ENCODE measurements at places on chromosomes 5 and 9.

- DNase-seq, result no peak
These were observed 1.2 kb downstream of the UHRF2 start for GRCh38 chr9:6414247-6414641.

DNA sequence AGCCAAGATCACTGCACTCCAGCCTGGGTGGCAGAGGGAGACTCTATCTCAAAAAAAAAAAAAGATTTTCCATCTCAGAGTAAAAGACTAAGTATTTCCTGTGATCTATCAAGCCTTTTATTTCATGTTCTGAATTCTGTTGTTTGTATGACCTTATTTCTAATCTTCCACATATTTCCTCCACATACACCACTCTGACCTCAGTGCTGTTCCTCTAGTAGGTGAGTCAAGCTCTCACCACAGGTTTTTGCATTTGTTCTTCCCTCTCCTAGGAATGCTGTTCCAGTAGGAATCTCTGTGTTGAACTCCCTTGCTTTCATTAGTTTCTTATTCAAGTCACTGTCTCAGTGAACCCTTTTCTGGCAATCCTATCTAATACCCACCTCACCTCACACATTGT is 68.1 kb downstream of the INVS start:
- no peak for DNase-seq

- DNase-seq, result no peak
These were observed 19.9 kb downstream of the TNFSF8 start for GRCh38 chr9:114910541-114910940.

DNA sequence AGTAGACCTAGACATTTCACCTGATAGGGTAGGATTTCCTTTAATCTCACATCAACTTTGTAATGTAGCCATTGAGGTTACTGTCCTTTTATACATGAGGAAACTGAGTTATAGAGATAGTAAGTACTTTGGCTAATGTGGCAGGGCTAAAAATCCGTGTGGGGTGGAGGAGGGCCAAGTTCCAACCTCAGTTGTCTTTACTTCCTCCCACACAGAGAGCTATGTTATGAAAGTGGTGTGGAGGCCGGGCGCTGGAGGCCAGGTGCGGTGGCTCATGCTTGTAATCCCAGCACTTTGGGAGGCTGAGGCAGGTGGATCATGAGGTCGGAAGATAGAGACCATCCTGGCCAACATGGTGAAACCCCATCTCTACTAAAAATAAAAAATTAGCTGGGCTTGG is 173.3 kb downstream of the PALM2AKAP2 start:
- no peak for DNase-seq

DNA sequence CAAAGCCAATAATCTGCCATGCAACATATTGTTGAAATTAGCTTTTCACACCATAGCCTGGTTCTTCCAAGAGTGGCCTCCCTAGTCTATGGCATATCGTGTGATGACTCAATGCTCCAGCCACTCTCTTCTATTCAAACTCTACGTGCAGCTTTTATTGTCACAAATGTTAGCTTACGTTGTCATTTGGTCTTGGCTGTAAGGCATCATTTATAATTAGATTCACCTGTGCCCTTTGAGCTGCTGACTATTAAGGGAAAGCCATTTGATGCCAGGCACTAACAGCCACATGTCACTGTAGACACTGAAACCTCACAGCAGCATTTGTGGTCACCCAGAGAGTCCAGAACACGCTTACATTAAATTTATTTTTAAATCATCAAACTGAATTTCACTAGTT is 66.8 kb downstream of the APBA1 start:
- DNase-seq, result no peak

DNA sequence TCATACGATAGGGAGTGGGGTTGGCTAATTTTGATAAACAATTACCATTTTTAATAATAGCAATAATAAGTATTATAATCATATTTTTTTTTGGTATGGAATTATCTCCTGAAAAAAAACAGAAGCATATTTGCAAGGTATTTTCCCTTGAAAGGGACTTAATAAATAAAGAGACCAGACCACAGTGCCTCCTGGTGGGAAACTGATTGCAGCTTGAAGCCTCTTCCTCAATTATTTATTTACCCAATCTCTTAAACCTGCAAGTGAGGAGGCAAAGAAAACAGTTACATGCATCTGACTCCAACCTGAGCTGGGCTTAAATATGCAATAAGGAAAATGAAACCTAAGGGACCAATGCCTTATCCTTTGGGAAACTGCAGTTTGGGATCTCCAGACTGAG is 388.1 kb upstream of the ACO1 start:
- DNase-seq, result no peak

GRCh38 chr5:97476852-97477534 is 293.9 kb upstream of the RIOK2 start:
- no peak for DNase-seq

DNA sequence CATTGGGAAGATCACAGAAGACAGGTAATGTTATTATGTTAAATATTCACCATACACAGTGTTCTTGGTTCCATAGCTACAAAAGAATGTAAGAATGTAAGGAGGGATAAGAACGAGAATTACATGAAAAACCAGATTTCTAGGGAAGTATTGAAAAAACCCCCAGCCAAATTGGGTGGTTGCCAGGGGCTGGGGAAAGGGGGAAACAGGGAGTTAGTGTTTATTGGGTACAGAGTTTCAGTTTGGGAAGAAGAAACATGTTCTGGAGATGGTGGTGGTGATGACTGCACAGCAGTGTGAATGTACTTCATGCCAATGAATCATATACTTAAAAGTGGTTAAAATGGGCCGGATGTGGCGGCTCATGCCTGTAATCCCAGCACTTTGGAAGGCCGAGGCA is 40.3 kb downstream of the GLRX start:
- no peak for DNase-seq

DNA sequence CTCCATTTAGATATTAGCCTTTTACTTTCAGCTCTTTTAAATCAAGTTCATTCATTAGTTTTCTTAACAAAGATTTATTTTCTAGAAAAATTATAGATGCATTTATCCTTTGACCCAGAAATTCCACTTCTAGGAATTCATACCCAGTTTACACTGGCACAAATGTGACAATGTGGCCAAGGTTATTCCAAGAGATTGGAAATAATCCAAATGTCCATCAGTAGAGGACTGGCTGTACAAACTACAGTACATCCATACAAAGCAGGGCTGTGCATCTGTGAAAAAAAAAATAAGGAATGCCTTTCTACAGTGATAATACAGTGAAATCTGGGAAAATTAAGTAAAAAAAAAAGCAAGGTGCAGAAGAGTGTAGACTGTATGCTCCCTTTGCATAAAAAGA is 149.2 kb downstream of the GABBR2 start:
- no peak for DNase-seq

DNA sequence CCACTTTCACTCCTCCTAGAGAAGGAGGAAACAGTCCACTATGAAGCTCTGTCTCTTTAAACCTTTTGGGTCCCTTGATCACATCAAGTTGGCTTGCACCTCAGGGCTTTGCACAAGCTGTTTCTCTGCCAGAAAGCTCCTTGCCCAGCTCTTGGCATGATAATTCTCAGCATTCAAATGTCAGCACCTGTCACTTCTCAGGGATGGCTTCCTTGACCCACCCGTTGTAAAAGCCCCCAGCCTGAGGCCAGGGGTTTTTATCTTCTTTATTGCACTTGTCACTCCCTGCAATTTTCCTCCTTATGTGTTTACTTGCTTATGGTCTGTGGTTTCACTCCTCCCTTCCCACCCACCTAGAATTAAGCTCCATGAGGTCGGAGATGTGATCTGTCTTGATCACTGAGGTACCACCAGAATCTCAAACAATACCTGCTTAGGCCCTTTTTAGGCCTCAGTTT is 200.7 kb upstream of the TBC1D2 start:
- no peak for DNase-seq

DNA sequence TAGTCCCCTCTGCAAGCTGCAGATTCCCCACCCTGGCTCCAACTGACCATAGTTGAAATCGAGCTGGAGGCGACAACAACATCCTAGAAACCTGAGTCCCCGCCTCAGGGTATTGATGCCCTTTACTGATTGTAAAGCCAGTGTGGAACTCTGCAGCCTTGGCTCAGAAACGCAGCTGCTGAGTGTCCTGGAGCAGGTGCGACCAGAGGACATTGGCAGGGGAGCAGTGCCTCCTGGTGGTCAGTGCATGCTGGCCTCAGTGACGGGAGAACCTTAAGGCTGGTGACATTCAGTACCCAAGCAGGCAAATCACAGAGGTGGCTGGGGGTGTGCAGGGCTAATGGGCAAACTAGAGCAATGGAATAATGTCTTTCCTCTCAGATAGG is 20.4 kb upstream of the ZNF354B start:
- peak; percentile 44 for DNase-seq

DNA sequence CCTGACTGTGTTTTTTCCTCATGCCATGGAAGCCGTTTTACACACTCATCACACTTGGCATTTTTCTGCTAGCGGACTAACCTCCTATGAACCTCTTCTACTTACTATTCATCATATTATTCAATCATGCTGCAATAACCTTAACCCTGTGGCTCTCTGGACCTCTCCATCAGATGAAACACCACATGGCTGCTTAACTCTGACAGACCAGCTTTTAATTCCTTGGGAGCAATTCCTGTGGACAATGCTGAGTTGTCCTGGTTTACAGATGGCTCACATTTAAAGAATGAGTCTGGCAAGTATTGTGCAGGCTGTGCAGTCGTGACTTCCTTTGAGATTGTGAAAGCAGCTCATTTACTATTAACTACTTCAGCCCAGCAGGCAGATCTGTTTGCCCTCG is 9.0 kb downstream of the OR1J1 start:
- no peak for DNase-seq

DNA sequence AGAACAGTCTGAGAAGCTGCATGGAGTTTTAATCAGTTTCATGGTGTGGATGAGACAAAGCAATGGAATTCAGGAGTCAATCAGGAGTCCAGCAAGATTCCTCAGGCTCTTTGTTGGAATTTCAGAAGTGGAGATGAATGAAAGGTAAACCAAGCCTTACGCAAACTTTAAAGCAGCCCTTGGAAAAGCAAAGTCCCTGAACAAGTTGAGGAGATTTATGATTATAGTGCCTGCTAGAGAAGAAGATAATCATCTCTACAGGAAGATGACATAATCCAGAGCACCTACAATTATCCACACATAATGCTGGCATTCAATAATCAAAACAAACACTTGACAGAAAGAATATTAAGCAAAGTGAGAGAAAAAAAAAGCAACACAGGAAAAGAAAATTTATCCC is 1380.1 kb upstream of the NUDT12 start:
- DNase-seq, result no peak

- no peak for DNase-seq
These were observed 59.6 kb downstream of the RAI14 start for GRCh38 chr5:34715711-34716110.

- DNase-seq, result no peak
These were observed 42.9 kb upstream of the AFAP1L1 start for GRCh38 chr5:149228618-149229297.

DNA sequence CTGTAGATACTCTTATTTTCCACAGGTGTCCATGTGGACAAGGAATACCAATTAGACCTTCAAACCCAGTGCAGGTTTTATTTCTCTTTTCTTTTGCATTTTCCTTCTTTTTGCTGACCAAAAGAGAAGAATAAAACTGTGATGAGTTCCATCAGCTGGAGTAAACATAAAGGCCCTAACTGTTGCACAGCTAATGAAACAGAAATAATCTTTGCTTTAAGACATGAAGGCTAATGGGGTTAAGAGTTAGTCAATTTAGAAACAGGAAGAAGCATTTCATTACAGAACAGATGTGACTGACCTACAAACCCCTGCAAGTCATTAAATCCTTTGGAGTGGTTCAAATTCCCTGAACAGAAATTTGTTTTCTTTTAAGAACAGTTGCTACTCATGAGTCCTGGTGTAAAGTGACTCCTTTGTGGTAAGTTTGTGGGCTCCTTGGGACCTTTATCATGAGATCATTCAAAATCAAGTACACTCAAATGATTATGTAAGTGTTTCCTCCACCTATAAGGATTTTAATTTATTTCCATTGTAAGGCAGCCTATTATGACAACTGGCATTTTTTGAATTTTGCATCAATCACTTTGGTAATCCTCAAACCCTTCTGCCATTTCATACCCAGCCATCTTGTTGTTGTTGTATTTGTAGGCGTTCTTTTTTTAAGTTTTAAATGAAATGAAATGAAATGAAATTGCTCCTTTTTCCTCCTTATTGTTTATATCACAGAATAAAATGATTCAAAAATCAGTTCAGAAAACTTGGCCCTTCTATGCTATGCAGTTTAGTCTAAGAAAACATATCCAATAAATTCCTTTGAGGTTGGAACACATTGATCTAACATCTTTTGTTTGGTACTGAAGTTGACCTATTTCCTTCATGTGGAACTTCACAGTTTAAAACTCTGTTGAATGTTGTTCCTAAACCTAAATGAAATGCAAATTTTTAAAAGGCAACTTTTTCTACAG is 1.3 kb downstream of the MINAR2 start:
- DNase-seq, result no peak

- DNase-seq, result no peak
These were observed 68.8 kb upstream of the ABL1 start for GRCh38 chr9:130766021-130766926.

- DNase-seq, result no peak
These were observed 433.4 kb downstream of the TAF11L14 start for GRCh38 chr5:18067615-18068014.

DNA sequence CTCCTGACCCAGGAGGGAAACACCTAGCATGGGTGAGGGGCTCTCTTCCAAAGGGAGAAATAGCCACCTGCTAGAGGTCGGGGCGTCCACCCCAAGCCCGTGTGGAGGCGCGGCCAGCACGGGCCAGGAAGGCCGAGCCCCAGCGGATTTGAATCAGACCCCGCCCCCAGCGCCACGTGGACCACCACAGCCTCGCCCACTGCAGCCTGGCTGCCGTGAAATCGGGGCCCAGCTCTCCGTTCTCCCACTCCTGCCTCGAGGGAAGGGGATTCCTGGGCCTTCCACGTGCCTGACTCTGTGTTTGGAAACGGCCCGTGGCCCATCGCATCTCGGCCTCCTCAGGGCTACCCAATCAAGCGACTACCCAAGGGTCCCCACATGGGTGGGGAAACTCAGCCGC is 31.6 kb downstream of the SLC6A18 start:
- no peak for DNase-seq

DNA sequence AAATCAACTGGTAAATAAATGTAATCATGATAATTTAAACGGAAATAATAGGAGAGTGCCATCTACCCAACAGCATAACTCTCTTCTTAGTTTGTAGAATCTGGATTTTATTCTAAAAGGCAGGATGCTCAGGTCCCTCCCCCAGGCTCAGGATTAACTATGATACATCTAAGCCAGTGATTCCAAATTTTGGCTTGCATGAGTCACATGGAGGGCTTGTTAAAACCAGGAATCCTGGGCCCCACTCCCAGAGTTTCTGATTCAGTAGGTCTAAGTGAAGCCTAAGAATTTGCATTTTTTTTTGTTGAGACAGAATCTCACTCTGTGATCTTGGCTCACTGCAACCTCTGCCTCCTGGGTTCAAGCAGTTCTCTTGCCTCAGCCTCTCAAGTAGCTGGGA is 62.3 kb upstream of the ZFR start:
- DNase-seq, result no peak

GRCh38 chr5:31678180-31678579 is 39.2 kb downstream of the PDZD2 start:
- DNase-seq, result no peak

GRCh38 chr5:180156141-180156540 is 52.9 kb downstream of the RASGEF1C start:
- DNase-seq, result no peak
